T-cell (primary cell): ENCODE measurements at places on chromosomes 2 and 18. TPM values are rescaled to one million over a fixed set of nuclear protein-coding genes. Genes with fewer than 3 reads are reported as not detected.

- DNase-seq = no peak
Observed at GRCh38 chr2:126381091-126381490, 274.9 kb upstream of the GYPC start.

DNA sequence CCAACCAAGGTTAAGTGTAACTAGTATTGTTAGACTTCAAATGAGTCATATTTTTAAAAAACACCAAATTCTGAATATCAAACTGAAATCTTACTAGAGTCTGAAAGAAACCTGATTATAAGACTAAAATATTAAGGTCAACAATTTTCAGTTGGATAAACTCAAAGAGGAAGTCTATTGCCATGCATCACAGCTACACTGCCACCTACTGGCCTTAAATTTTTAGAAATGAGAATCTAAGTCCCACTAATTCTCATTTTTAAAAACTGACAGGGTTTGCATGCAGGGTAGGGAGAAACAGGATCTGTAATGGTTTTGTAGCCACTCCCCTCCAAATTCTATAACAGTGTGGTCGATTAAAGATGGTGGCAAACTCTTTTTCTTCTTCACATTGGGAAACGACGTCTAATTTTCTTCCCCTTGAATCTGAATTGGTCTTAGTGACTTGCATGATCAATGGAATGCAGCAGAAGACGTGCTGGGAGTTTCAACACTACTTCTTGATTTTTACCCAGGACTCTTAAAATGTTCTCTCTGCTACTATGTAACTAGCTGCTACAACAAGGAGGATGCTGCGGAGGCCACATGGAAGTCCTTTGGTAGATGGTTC is 176.1 kb upstream of the SESTD1 start:
- DNase-seq = no peak

DNA sequence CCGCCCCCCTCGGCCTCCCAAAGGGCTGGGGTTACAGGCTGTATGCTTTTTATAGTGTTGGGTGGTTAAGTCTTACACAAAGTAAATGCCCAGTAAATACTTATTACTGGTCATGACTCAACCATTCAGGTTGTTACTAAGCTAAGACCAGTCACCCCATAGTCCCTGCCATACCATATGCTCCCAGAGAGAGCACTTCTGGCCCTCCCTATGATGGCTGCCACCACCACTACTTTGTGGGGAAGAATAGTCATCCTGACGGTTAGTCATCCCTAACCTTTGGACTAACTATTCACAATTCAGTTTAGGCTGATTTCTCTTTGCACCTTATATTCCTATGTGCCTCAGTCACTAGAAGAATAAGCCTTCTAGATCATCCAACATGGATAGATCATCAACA is 42.0 kb upstream of the MSH2 start:
- no peak for DNase-seq

- no peak for DNase-seq
Observed at GRCh38 chr2:27118525-27119329, at the start of gene CGREF1. Gene CGREF1, minus strand, starts transcription at chr2:27119128. Its CDS starts 14,762 bp downstream, at chr2:27104366.

- no peak for DNase-seq
Observed at GRCh38 chr18:36668349-36668748, 160.5 kb downstream of the TPGS2 start.

DNA sequence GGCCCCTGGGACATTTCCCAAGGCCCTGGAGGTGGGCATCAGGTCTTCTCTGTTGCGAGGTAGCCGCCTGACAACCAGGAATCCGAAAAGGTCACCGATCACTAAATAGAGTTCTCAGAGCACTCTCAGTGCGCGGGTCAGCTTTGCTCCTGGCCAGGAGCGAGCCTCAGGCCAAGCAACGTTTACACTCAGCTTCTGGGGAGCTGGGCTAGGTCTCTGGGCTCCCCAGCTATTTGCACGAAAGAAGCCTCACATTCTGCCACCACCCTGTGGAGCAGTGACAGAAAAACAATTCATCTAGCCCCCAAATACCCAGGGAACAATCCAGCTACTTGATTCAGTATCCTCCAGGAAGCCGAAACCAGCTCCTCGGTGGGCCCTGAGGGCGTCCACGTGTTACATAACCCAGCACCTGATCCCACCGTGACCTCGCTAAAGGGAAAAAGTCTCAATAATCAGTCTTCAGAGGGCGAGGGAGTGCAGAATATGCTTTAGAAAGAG is 3.3 kb downstream of the SH3BP4 start:
- DNase-seq = no peak

CCDC148 gene
- not detected for total RNA-seq
